ENCODE measurements at places on chromosomes 5 and 9.

GRCh38 chr5:6046296-6046967, 331.9 kb downstream of the MED10 start:
- DNase-seq = no peak

- no peak for DNase-seq
These were observed 5.5 kb downstream of the NKX2-5 start for GRCh38 chr5:173229382-173229959.

GRCh38 chr9:116096853-116097252, 56.7 kb upstream of the PAPPA start:
- no peak for DNase-seq

DNA sequence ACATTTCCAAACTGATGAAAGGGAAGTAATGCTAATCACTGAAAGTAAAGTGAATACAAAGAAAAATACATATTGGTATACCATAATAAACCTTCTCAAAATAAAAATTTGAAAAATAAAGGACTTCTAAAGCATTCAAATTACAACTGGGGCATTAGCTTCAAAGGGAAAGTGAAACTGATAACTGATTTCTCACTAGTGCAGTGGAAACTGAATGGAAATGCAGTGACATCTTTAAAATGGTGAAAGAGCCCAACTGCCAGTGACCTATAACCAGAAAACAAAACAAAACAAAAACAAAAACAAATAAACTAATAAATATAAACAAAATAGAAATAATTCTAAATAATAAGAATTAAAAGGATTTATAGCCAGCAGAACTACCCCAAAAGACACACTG, 297.5 kb upstream of the GRIN3A start:
- no peak for DNase-seq

GRCh38 chr9:7489036-7489435, 310.5 kb downstream of the DMAC1 start:
- DNase-seq = no peak
